ENCODE measurements at places on chromosomes 2 and 18.

DNA sequence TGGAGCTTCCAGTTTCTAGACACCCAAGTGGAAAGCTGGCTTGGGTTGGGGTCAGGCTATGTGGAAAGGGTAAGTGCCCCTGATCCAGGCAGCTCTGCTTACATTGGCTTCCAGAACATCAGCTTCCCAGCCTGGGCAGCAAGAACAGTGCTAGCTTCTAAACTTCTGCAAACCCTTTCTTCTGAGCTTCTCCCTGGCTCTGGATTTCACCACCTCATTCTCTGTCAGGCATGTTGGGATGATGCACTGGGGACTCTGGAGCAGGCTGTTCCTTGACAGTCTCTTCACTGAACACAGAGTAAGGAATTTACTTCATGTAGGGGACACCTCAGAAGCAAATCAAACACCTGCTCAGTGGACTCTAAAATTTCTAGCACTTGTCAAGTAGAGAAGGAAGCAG, 72.8 kb downstream of the LYPD1 start:
- no peak for DNase-seq

- DNase-seq: no peak
Observed at GRCh38 chr2:174023591-174024523, 58.7 kb upstream of the SP3 start.

GRCh38 chr18:62450175-62450545, 72.7 kb upstream of the ZCCHC2 start:
- no peak for DNase-seq

- DNase-seq: no peak
Observed at GRCh38 chr2:112876971-112877361, 34.0 kb upstream of the IL37 start.

DNA sequence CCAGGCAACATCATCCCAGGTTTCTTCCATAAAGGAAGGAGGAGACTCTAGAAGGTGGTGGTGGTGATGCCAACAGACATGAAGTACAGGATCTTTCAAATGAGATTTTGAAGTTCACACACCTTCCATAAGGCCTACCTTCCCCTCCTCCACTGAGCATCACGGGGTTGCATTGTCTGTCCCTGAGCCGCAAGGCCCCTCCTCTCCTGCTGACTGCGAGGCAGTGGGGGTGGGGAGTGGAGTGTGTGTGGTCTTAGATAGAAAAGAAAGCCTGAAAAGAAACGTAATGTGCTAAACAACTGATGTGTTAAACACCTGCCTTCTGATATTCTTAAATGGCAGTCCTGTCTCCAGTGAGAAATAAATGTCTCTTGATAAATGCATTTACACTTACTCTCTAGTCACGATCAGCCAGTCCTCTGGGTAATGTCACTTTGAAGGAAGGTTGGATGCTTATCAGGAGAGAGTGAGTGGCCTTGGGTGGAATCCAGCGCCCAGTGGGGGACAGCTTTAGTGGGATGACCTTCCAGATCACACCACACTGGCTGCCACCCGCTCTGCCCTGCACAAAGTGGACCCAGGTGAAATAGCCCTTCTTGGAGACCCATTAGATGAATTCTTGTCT, 5.5 kb upstream of the SCYGR5 start:
- no peak for DNase-seq

Measured in ovary (tissue), 10 donors.